Hair follicle dermal papilla cell (primary cell): ENCODE measurements at places on chromosomes 12 and 14. TPM values are rescaled to one million over a fixed set of nuclear protein-coding genes. Genes with fewer than 3 reads are reported as not detected.

CCDC177 gene
- total RNA-seq = not detected in 2 replicates

NKX2-1 gene
- total RNA-seq = not detected in 2 replicates

ANKRD33 gene
- not detected in 2 replicates for total RNA-seq

FCF1 gene
- 27.8 and 32.1 TPM in 2 replicates for total RNA-seq

KRT4 gene
- not detected in 2 replicates for total RNA-seq

TRMT61A gene
- total RNA-seq = 11.9 and 13.8 TPM in 2 replicates

KLHDC1 gene
- 3.2 and 5.7 TPM in 2 replicates for total RNA-seq

RERGL gene
- not detected in 2 replicates for total RNA-seq

MDGA2 gene
- not detected in 2 replicates for total RNA-seq

MUCL1 gene
- not detected in 2 replicates for total RNA-seq

CD69 gene
- total RNA-seq = not detected in 2 replicates

CCNB1IP1 gene
- 48.2 and 48.5 TPM in 2 replicates for total RNA-seq

RFX4 gene
- not detected in 2 replicates for total RNA-seq

POTEG gene
- not detected in 2 replicates for total RNA-seq

MANSC1 gene
- total RNA-seq = 2.3 and 4.6 TPM in 2 replicates
